ENCODE measurements at places on chromosomes 5 and 9.

DNA sequence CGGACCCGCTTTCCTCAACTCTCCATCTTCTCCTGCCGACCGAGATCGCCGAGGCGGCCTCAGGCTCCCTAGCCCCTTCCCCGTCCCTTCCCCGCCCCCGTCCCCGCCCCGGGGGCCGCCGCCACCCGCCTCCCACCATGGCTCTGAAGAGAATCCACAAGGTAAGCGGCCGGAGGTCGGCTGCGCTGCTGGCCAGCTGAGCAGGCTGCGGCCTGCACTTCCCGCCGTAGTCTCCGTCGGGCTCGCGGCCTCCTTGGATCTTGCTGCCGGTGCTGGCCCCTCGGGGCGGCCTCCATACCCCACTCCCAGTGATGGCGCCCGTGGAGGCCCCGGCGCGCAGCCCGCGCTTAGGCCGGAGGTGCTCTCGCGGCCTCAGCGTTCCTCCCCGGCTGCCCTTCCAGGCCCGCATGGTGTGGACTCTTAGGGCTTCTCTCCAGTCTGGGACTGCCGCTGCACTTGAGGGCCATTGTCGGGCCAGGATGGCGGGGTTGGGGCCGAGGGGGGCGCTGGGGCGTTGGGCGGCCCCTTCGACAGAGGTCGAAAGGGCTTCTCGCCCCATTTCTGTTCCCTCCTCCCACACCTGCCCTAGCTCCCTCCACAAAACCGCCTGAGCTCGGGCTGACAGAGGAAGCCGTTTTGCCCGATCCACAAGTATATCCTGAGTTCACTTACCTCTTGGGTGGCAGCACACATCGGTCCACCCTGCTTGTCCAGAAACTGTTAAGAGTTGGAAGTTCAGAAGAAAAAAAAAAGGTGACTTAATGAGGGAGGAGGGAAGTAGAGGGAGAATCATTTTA is 714 bp downstream of the UBE2D2 start:
- H3K4me1 ChIP-seq: peaks cover 35% of the 10 kb centered on the region
- H3K4me3 ChIP-seq: peak overlapping the region; percentile 93
- peak; percentile 71 for DNase-seq

GRCh38 chr5:142587354-142587965 is 98.4 kb downstream of the FGF1 start:
- DNase-seq: peak; percentile 61
- no peak overlapping the region for H3K27ac ChIP-seq
- no peaks in the 10 kb centered on the region for H3K36me3 ChIP-seq

GRCh38 chr9:3299872-3300271 is 225.9 kb downstream of the RFX3 start:
- H3K27ac ChIP-seq: no peak overlapping the region
- H3K27me3 ChIP-seq: no peaks in the 10 kb centered on the region
- DNase-seq: no peak
- no peaks in the 10 kb centered on the region for H3K4me1 ChIP-seq

DNA sequence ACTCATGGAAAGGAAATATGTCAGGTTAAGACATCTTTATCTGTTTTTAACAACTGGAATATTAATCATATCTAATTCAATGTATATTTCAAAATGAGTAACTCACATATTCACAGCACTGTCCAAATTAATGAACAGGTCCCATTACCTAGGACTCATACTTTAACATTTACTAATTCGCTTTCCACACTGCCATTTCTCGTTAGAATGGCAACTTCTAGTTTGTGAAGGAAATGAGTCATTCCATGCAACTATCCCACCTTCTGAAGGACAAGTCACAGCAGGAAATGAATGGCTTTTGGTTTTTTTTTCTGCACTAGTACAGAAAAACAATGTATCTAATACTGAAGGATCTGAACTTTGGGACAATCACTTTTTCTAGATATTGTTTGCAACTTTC is 24.6 kb upstream of the IFNK start:
- DNase-seq: no peak
- H3K4me1 ChIP-seq: peaks cover 12% of the 10 kb centered on the region
- H3K27ac ChIP-seq: peak overlapping the region; percentile 23
- H3K27me3 ChIP-seq: no peaks in the 10 kb centered on the region

GRCh38 chr9:89807101-89807395 is 202.2 kb downstream of the GADD45G start:
- peaks cover 3% of the 10 kb centered on the region for H3K4me1 ChIP-seq
- H3K36me3 ChIP-seq: no peaks in the 10 kb centered on the region
- H3K27ac ChIP-seq: no peak overlapping the region

DNA sequence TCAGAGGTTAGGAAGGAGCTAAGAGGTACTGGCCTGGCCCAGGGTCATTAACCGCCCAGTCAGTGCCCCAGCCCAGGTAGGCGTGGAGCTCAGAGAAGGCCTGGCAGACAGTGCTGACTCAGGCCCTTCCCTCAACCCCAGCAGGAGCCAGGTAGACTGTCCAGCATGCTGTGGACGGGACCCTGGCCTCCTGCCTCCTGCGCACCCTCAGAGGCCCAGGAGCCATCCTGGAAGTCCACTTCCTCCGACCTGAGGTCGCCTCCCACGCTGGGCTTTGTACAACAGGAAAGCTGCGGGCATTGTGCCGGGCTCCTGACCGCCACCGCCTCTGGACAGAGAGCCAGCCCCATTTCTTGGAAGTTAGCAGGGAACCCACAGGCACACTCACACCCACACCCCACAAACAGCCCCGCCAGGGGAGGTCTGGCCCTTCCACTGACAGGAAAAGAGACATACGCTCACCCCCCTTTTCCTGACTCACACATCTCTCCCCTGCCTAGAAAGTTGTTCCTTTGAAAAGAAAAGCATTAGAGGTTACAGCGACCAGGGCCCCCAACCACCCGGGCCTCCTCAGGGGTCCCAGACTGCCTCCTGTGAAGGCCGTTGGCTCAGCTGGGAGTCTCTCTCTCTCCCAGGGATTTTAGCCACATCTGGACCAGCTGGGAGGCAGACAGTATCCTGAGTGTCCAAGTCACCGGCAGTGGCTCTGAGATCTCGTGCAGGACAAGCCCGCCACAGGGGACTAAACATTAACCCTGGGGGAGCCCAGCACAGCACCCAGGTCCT is 7.7 kb downstream of the RALGDS start:
- H3K36me3 ChIP-seq: no peaks in the 10 kb centered on the region
- H3K4me3 ChIP-seq: no peak overlapping the region
- H3K27me3 ChIP-seq: no peaks in the 10 kb centered on the region
- peak overlapping the region; percentile 66 for H3K27ac ChIP-seq
- DNase-seq: no peak

- no peak overlapping the region for H3K4me3 ChIP-seq
- H3K27ac ChIP-seq: peak overlapping the region; percentile 50
- H3K4me1 ChIP-seq: no peaks in the 10 kb centered on the region
- no peaks in the 10 kb centered on the region for H3K27me3 ChIP-seq
- no peaks in the 10 kb centered on the region for H3K36me3 ChIP-seq
- peak; percentile 11 for DNase-seq
Measured at GRCh38 chr5:75239681-75240080, 3.0 kb upstream of the ANKRD31 start.

DNA sequence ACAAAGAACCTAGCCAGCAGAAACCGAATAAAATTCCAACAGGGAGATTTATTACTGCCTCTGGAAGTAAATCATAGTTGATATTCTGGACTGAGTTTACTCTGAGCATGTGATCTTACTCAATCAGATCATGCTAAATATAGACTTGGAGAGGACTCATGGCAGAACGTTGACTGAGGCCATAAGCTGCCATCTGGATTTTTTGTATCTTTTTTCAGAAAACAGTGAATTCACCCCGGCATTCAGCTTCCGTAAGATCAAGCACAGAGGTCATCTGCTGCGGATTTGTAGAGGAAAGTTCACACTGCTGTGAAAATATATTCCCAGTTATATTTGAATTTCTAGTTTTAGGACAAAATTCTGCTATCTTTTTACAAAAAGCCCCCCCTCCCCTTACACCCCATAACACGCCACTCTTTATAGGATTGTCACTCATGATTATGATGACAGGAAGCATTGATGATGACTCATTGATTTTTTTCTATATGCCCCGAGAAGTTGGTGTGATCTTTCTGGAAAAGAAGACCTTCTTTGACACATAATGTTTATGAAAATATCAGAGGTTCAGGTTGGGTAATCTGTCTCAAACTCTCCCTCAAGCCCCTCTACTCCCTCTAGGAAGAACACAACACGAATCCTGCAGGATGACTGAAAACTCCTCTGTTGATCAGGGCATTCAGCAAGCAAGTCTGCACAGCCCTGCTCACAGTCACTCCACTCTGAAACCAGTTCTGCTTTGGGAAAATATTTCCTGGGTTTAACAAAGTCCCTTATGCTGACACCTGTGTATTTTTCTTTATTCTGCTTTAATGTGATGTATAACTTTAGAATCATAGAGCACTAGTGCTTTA is 70.8 kb downstream of the NXNL2 start:
- peak overlapping the region; percentile 10 for H3K27ac ChIP-seq
- no peaks in the 10 kb centered on the region for H3K36me3 ChIP-seq
- no peak overlapping the region for H3K4me3 ChIP-seq
- DNase-seq: no peak
- H3K27me3 ChIP-seq: no peaks in the 10 kb centered on the region
- H3K4me1 ChIP-seq: peaks cover 3% of the 10 kb centered on the region

GRCh38 chr5:137205231-137206027 is 293.7 kb downstream of the SPOCK1 start:
- H3K27ac ChIP-seq: no peak overlapping the region
- no peak overlapping the region for H3K4me3 ChIP-seq
- no peaks in the 10 kb centered on the region for H3K36me3 ChIP-seq

GRCh38 chr9:16652582-16652981 is 217.9 kb downstream of the BNC2 start:
- no peaks in the 10 kb centered on the region for H3K36me3 ChIP-seq
- DNase-seq: no peak
- no peak overlapping the region for H3K4me3 ChIP-seq
- H3K4me1 ChIP-seq: peaks cover 31% of the 10 kb centered on the region
- H3K27ac ChIP-seq: peak overlapping the region; percentile 46
- no peaks in the 10 kb centered on the region for H3K27me3 ChIP-seq

- no peaks in the 10 kb centered on the region for H3K27me3 ChIP-seq
- no peak for DNase-seq
- H3K36me3 ChIP-seq: no peaks in the 10 kb centered on the region
- no peak overlapping the region for H3K27ac ChIP-seq
- H3K4me3 ChIP-seq: no peak overlapping the region
- H3K4me1 ChIP-seq: no peaks in the 10 kb centered on the region
Measured at GRCh38 chr5:63931836-63932235, 30.4 kb downstream of the HTR1A start.

DNA sequence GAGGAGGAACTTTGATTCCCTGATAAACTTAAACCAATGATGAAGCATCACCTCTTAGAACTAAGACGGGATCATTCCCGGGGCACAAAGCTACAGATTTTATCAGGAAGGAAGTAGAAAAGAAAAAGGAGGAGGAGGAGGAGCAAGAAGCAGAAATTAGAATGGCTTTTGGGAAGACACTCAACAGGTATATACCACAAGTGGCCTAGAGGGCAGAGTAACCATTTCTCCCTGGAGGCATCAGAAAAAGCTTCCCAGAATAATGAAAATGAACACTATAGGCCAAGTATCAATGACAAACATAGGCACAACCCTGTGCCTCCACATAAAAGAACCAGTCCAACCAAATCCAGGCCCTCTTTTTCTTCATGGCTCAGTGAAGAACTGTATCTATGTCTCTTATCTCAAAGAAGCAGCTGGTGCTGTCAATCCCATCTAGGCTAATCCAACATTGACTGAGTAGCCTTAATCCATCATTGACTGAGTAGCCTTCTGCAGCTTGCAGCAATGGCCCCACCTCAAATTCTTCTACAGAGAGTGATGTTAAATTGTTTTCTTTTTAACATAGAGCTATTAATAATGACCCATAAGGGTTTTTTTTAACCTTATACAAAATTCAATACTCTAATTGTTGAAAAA is 178.8 kb upstream of the KIF2A start:
- no peaks in the 10 kb centered on the region for H3K27me3 ChIP-seq
- no peak overlapping the region for H3K27ac ChIP-seq
- no peaks in the 10 kb centered on the region for H3K4me1 ChIP-seq

Data from hepatocyte (in vitro differentiated cells).